ENCODE measurements at places on chromosomes 4 and X.

DNA sequence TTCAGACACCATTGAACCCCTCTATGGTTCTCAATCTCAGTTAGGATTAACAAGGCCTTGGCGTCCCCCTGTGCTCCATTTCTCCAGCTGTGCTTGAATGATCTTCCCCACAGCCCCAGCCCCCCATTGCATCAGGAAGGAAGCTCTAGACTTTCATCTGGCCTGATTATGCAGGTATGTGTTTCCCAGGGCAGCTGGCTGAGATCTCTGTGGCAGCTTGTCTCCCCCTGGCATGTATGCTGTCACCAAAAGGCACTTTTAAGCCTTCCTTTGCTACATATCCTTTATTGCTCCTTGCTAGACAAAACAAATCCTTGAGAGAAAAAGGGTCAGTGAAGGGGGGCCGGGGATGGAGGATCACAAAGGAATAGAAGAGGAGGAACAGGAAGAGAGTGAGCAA lies 1056.0 kb upstream of the SLIT2 start:
- DNase-seq: no peak

DNA sequence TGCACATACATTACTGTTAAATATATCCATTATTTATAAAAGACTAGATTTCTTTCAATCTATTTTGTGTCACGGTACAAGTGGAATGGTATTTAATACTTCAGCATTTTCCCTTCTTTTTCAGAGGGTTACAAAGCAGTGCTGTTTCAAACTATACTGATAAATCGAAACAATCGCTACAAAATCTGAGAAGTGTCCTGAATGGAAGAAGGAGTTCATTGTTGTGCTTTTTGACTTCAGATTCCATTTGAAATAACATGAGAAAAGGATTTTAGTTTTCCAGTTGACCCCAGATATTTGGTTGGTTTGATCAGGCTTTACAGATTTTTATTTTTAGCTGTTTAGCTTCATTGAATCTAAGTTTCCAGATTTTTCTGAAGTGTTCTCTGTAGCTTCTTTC lies 292.1 kb upstream of the ANKRD50 start:
- no peak for DNase-seq

GRCh38 chrX:45806410-45807121 lies 605.9 kb upstream of the DIPK2B start:
- no peak for DNase-seq

DNA sequence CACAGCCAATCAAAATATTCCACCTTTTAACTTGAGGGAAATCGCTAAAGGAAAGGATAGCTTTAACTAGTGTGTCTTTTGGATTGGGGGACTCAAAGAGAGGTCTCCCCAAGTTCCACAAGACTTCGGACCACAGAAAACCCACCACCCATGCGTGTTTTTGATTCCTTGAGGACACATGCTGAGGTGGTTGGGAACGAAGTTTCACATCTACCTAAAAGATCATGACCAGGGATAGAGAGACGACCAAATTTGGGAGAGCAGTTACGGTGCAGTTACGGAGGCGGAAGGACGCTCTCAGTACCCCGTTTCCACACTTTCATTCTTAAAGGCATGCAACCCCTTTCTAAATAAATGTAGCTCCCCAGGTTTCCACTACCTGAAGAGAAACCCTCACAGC lies 1.1 kb downstream of the PCYT1B start:
- no peak for DNase-seq

DNA sequence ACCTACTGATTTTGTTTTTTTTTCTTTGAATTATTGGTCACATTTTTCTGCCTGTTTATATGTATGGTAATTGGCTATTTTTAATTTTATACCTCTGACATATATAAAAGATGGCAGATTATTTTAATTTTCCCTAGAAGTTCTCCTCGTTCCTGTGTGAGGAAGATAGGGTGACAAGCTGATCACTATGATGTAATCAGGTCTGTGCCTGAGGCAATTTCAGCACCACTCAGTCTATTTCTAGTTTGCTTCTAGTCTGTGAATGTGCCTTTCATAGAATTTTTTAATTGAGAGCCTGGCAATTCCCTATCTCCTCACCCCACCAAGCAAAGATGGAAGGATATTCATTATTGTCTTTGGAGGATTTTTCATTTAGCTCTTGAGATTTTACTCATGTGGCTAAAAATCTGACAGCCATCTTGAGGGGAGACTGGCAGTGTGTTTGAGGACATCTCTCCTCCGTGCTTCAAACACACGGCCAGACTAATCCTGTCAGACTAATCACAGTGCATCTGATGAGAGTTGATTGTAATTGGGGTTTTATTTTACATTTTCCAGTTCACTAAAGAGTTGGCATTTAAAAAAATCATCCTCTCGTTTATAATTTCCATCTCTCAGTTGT lies 500.3 kb downstream of the TRIML1 start:
- DNase-seq: no peak

- no peak for DNase-seq
Measured at GRCh38 chrX:107146670-107147069, 28.0 kb upstream of the RBM41 start.

DNA sequence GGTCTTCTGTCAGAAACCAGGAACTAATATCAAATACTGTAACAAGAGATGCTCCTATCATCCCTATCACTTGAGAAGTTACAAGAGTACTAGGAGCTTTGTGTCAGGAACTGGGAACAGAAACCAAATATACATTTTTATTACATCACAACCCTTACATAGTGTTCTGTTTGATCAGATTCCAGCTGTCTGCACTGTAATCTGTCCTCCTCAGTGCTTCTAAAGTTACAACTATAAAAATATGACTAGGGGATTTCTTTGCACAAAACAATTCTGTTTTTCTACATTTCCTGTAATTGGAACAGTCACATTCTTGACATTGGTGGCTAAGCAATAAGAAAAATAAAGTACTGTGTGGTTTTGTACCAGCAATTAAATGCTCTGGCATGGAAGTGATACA lies 686.0 kb downstream of the PDHA2 start:
- DNase-seq: no peak

GRCh38 chr4:6282314-6282771 lies 12.7 kb downstream of the WFS1 start:
- DNase-seq: no peak

GRCh38 chrX:110228453-110228852 lies 89.4 kb downstream of the AMMECR1 start:
- no peak for DNase-seq

DNA sequence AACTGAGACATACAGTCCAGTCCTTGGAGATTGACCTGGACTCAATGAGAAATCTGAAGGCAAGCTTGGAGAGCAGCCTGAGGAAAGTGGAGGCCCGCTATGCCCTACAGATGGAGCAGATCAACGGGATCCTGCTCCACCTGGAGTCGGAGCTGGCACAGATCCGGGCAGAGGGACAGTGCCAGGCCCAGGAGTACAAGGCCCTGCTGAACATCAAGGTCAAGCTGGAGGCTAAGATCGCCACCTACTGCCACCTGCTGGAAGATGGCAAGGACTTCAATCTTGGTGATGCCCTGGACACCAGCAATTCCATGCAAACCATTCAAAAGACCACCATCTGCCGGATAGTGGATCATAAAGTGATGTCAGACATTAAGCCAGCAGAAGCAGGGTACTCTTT lies 20.4 kb upstream of the FRMPD3 start:
- no peak for DNase-seq

GRCh38 chrX:105662248-105662647 lies 160.1 kb upstream of the NRK start:
- DNase-seq: no peak

DNA sequence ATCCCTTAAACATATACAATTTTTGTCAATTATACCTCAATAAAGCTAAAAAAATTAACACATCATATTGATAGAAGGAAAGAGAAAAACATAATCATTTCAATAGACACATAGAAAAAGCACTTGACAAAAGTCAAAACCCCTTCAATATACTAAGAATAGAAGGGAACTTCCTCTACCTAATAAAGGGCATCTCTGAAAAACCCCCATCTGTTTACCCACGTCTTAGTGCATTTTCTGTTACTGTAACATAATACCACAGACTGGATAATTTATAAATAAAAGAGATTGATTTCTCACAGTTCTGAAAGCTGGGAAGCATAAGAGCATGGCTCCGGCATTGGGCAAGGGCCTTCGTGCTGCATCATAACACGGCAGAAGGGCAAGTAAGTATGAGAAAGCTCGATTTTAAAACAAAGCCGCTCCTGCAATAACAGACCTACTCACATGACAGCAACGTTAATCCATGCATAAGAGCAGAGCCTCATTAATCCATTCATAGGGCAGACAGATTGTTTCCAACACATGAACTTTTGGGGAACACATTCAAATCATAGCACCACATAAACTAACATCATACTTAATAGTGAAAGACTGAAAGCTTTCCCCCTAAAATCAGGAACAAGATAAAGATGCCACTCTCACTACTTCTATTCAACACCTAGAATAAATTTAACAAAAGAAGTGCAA lies 15.7 kb downstream of the STEEP1 start:
- DNase-seq: no peak

- DNase-seq: no peak
Measured at GRCh38 chr4:178462710-178463109, 1020.5 kb upstream of the AGA start.

GRCh38 chr4:73945140-73945539 lies 36.7 kb downstream of the PF4 start:
- no peak for DNase-seq

DNA sequence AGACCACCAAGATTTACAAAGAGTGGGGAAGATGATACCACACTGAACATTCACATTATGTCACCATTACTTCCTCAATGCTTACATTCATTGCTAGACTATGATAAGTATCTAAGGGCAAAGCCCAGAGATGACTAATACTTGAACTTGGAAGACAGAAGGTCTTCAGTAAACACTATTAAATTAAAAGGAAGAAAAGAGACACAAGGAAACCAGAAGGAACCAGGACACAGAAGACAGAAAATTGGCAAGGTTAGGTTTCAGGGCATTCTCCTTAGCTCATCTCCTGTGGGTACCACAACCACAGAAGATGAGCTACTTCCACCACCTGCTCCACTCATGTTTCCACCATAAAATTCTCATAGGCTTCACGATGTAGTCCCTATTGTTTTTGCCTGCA lies 64.9 kb downstream of the NLGN4X start:
- DNase-seq: no peak

DNA sequence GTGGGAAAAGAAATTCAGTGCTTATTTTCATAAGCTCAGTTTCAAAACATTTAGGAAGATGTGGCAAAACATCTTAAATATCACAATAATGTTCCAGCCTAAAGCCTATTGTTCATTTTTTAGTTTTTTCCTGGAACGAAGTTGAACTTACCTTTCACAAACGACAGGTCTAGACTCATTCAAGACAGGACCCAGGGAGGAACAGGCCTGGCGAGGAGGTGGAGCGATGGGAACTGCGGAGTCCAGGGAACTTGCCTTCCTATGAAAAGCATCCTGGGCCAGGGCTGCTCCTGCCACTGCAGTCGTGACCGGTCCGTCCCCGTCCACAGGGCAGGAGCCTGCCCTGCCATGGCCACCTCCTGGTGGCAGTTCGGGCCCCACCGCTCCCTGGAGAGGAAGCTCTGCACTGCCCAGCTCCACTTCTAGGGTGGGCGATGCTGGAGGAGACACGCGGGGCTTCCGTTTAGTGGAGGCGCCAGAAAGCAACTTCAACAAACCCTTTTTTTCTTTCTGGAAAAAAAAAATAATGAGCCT lies 96.7 kb upstream of the CBR4 start:
- no peak for DNase-seq

DNA sequence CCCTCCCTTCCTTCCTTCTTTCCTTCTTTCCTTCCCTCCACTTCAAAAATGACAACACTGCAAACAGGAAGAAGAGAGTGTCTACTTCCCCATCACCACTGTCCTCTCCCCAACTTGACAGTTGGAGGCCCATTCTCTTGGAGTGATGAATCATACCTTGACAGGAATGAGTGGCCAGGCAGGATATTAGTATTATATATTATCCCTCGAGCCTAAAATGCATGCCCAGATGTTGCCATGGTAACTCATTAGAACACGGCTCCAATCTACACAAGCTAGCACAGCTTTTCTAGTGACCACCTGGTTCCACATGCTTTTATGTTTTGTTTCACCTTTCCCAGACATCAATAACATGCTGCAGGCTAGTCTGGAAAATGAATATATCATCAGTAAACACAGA lies 71.3 kb upstream of the LHFPL1 start:
- no peak for DNase-seq

GRCh38 chr4:10496200-10496599 lies 39.0 kb upstream of the ZNF518B start:
- no peak for DNase-seq

DNA sequence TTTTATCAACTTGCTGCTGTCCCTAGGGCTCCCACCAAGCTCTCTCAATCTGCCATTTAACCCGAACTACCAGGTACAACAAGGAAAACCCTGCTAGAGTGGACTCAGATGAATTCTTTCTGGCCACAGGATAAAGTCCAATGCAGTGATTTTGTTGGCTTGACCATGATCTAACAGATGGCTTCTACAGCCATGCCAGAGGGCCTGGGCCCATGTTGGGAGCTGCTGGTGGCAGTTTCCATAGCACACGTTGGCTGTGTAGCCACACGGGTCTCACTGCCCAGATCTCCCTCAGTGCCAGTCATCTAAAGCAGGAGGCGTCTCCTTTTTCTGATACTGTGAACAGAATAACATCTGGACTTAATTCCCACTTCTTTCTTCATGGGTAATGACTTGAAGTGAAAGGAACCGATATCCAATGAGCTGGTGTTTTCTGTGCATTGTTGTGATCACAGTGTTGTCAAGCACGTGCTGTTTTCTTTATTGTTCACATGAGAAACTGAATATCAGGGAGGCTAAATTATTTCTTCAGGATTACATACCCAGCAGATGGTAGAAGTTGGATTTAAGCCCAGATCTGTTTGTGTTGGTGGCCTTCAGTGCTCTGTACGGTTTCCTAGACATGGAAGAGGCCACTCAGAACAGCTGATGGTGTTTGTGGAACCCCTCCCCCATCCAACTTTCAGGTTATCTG lies 85.2 kb upstream of the CLCN4 start:
- no peak for DNase-seq

DNA sequence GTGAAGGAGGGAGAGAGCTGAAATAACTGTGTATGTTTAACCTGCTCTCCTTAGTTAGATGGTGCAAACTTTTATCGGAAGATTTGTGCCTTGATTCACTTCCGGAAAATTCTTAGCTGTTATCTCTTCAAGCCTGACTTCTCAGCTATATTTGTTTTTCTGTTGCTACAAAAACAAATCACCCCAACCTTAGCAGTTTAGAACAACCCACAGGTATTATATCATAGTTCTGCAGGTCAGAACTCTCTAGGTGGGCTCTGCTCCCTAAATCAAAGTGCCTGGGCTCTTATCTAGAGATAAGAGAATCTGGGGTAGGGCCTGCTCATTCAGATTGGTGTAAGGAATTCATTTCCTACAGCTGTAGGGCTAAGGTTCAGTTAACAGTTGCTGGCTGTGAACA lies 15.1 kb upstream of the CEP135 start:
- DNase-seq: no peak

GRCh38 chr4:145177511-145177905 lies 2.9 kb downstream of the OTUD4 start:
- DNase-seq: no peak

GRCh38 chr4:8227771-8228318 lies 28.8 kb downstream of the SH3TC1 start:
- DNase-seq: no peak

- no peak for DNase-seq
Measured at GRCh38 chr4:27308379-27308778, 447.7 kb downstream of the STIM2 start.

All from stimulated activated CD4-positive, alpha-beta T cell treated with anti-CD3 and anti-CD28 coated beads, Interleukin-1b, Interleukin-23, amount 100 ng/mL, for 24 hours (primary cell).